ENCODE measurements at places on chromosomes 12 and 14.

GRCh38 chr12:102883204-102883799, 33.7 kb downstream of the PAH start:
- DNase-seq: peak; percentile 32

GRCh38 chr14:20412411-20412810, 890 bp downstream of the TEP1 start:
- DNase-seq: no peak

DNA sequence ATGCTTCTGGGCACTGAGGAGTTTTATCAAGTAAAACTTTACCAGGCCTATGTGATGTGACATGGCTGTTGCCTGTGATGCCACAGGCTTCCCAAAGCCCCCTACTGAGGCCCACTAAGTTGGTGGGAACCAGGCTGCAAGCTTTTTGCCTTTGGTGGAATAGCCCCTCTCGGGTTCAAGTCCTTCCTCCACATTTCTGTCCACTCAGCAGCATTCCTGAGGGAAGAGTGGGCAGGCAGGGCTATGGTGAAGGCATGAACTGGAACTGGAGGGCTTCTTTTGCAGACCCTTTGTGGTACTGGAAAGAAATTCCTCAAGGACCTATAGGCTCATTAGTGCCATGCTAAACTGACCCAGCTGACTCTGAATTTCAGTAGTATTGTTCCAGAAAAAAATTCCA, 48.5 kb downstream of the WDR20 start:
- DNase-seq: no peak

DNA sequence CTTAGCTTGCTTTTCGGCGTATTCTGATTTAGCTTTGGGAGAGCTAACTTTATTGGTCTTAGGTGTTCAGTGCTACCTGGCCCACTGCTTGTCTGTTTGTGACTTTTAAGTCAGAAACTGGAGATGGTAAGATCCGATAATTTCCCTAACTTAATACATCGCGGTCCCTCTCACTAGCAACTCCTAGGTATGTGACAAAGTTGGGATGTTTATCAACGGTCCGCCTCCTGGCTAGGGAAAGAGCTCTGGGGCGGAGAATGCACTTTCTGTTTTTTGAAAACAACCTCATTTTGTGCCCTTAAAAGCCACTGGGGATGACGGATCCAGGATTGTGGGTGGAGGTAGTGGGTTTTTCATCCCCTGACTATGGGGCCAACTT, 1.2 kb downstream of the CDKN1B start:
- DNase-seq: no peak

GRCh38 chr12:108966378-108967151, 54.3 kb downstream of the SVOP start:
- no peak for DNase-seq

Measured in D721Med (cell line).